ENCODE measurements at places on chromosomes 7 and 10.

DNA sequence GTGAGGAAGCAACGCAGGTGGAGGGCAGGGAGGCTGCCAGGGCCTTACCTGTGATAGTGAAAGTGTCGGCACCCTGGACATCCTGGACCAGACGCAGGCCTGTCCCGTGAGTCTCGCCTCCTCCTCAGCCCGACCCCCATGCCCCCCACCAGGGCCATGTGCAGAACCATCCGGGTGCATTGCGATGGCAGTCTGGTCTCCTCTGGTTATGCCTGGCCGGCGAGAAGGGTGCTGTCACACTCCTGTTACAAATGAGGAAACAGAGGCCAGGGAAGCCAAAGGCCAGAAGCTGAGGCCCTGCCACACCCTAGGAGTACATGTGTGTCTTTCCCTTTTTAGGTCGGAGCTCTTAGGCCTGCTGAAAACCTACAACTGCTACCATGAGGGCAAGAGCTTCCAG is 7.2 kb downstream of the DEPP1 start:
- no peak for DNase-seq

DNA sequence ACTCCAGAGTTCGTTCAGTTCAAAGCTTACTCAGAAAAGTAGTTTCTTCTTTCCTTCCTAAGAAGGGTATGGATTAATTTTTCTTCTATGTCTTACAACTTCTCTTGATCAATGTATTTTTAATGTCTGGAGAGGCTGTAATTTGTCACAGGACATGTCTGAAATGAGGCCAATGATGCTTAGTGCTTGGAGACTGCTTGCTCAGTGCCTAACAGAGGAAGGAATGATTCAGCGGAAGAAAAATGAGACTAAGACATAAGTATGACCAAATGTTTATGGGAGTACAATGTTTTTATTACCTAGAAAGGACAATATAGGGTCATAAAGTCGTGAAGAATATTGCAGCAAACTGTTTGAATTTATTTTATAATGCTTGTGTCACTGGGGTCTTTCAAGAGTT is 43.3 kb downstream of the GPR37 start:
- no peak for DNase-seq

- DNase-seq = peak; percentile 49
Measured at GRCh38 chr10:71966046-71967004, 2.1 kb downstream of the CHST3 start.

DNA sequence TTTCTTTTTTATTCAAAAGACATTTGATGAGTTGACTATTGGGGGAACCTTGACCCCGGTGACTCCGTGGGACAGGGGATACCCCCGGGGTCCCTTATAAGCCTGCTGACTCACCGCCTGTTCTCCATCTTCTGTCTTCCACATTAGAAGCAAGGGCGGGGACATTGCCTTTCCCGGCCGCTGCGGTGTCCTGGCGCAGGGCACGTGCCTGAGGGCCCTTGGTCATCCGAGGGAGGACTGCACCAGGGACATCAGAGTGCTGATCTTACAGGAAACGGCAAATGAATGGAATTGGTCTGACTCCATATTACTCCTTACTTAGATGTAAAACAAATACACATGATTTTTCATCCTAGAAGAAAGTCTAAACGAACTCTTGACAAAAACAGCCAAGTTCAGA is 170.1 kb downstream of the CUX1 start:
- DNase-seq = no peak
